Osteoblast (primary cell): ENCODE measurements at places on chromosomes 4 and X. TPM values are rescaled to one million over a fixed set of nuclear protein-coding genes. Genes with fewer than 3 reads are reported as not detected.

The UNC5C gene
- 9.0 and 13.6 TPM in 2 replicates for total RNA-seq

The EMCN gene
- not detected in 2 replicates for total RNA-seq

The MAGEB3 gene
- total RNA-seq = not detected in 2 replicates

The SGMS2 gene
- total RNA-seq = 148 and 149 TPM in 2 replicates

The F9 gene
- total RNA-seq = not detected in 2 replicates
